Tibial nerve (tissue), 4 donors: ENCODE measurements at places on chromosomes 5 and 9.

DNA sequence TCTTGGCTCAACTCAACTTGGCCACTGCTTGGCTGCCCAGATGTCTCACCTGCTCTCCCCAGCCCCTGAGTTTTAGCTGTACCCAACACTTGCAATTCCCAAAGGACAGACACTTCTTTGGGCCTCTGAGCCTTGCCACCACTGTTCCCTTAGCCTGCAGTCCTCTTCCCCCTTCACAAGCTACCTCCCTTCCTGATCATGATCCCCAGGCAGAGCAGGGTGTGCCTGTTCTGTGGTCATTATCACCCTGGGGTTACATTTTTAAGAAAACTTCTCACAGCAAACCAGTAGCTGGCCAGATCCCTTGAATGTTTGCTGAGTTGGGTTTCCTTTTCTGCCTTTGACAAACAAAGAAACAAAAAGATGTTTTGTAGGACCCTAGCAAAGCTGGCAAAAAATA lies 87.5 kb upstream of the PRRC1 start:
- DNase-seq: no peak

DNA sequence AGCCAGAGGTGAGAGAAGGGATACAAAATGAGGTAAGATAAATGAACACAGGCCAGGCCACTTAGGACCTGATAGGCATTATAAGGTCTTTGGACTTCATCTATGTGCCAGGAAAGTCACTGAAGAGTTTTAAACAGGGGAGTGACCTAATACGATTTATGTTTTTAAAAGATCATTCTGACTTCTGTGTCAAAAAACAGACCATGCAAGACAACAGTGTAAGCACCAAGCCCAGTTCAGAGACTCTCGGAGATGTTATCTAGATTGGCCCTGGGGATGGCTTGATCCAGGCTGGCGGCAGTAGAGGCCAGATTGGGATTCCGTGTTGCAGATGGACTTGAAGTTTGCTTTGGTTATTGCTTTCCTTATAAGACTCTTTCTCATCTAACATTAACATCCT lies 43.0 kb upstream of the DPYSL3 start:
- DNase-seq: no peak

GRCh38 chr9:74255489-74255984 lies 241.6 kb upstream of the RORB start:
- DNase-seq: no peak

DNA sequence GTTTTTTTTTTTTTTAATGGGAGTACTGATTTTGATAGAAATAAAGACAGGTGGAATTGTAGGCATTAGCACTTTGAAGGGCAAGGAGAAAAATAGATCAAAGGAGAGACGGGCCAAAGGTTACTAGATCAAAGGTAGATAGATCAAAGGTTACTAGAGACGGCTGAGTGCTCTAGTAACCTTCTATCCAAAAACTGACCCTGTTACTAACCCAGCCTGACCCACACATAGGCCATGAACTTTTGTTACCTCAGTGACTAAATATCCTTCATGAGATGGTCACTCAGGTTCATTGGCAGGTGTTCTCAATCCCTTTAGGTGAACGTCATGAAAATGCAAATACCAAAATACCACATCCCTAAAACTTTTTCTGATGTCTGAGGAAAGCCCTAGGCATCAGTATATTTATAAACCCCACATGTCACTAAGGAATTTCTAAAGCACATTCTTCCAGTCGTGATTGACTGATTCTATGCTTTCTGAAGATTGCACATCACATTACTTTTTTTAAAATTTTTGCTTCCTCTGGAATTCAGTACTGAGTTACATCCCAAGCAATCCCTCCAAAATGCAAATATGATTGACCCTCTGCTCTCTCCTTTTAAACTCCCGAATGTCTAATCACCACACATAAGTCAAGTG lies 772.7 kb downstream of the BRINP1 start:
- DNase-seq: no peak
